Stimulated activated CD4-positive, alpha-beta T cell treated with anti-CD3 and anti-CD28 coated beads, Interleukin-15, amount 100 ng/mL, for 48 hours (primary cell): ENCODE measurements at places on chromosomes 13 and 19.

- DNase-seq = no peak
These were observed 363.1 kb downstream of the FGF14 start for GRCh38 chr13:102038787-102039186.

DNA sequence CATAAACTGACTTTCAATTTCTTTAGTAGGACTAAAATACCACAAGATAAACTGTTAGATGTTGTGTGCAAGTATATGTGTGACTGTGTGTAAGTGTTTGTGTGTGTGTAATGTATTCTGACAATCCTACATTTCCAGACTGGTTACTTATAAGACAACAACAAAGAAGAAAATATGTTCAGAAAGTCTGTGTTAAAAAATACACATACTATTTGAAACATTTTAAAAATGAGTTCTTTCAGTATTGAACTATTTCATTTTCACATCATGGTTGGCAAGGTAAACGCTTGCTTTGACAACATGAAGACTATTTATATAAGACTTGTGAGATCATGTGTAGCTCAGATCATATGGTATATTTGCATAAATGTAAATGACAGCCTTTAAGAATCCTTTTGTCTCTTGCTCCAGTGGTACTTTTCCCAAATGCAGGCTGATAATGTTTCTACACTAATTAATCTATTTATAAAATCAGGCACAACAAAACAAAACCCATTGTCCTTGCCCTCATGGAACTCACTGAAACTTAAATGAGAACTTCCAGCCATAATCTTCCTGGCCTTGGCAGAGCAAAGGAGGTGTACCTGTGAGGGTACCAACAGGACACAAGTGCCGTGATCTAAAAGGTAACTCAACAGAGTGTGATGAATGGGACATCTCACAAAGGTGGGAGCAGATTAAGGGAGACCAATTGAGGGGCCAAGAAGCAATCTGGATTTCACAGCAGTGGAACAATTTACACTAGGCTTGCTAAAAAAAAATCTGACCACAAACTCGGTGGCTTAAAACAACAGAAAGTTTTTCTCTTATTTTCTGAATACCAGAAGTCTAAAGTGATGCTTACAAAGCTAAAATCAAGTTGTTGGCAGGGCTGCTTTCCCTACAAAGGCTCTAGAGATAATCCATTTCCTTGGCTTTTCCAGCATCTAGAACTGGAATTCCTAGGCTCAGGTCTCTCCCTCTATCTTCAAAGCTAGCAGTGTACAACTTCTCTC, 349.0 kb downstream of the TBC1D4 start:
- no peak for DNase-seq

GRCh38 chr19:4807188-4807587, 15.7 kb downstream of the FEM1A start:
- no peak for DNase-seq

DNA sequence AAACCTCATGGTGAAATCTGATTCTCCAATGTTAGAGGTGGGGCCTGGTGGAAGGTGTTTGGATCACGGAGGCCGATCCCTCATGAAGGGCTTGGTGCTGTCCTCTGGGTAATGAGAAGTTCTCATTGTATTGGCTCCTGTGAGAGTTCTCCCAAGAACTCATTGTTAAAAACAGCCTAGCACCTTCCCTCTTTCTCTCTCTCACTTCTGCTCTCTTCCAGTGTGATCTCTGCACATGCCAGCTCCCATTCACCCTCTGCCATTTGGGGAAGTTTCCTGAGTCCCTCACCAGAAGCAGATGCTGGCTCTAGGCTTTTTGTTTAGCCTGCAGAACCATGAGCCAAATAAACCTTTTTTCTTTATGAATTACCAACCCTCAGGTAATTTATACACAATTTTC, 3.1 kb upstream of the SUCLA2 start:
- DNase-seq = no peak

DNA sequence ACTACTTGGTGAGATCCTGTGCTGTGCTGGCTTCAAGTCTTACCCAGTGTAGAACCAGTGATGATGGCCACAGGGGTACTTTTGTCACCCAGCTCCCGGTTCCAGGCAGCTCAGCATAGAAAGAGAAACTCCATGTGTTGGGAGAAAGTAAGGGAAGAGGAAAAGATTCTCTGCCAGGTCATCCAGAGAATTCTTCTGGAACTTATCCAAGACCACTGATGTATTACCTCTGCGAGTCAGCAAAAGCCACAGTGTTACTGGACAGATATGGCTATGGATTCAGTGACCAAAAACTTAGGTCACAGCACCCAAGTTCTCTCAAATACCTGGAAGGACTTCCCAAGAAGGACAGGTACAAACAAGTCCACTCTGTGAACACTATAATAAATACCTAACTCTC, 399.5 kb upstream of the MIR17HG start:
- DNase-seq = no peak

DNA sequence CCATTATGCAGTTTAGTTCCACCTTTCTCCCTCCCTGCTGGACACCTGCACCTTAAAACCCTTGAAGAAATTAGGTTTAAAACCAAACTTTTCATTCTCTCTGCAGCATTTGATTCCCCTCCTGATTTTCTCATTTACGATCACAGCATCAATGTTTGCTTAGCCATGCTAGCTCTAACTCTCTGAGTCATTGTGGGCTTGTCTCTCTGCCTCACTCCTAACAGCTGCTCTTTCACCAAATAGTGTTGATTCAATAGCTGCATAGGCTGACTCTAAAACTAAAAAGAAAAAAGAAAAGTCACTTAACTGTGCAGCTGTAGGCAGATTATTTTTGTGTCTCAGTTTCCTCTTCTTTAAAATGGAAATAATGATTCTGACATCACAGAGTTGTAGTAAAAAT, 1124.9 kb downstream of the DIAPH3 start:
- no peak for DNase-seq

- no peak for DNase-seq
These were observed 10.9 kb upstream of the VSIG10L start for GRCh38 chr19:51352783-51353360.

GRCh38 chr19:16442386-16443276, 29.1 kb downstream of the EPS15L1 start:
- DNase-seq = no peak

GRCh38 chr13:42524487-42525034, 49.4 kb upstream of the TNFSF11 start:
- DNase-seq = no peak

DNA sequence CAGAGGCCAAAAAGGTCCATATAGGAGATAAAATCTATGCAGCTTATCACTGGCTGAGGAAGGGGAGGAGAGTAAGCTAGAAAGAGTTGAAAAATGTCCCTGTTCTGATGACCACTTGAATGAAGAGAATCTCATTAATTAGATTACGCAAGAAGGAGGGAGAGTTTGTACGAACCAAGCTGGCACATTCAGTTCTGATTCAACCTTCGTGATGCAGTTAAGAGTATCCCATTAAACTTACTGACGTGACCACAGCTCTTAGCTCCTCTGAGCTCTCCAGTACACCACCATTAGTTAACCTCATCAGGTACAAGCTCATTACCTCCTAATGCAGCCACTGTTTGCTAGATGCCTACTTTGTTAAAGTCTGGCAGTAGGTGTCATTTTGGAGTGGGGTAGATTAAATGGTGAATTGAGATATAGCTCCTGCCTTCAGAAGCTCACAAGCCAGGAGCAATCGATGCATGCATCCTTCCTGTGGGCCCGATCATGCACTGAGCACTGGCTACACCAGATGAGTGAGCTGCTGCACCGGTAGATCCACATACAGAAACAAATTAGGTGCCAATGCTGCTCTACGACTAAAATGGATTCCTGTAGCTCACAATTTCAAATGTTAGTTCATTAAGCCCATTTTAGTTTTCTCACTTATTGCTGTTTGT, 458.3 kb downstream of the COG6 start:
- no peak for DNase-seq

GRCh38 chr13:71481501-71481900, 385.5 kb downstream of the DACH1 start:
- DNase-seq = no peak

GRCh38 chr13:90420683-90421082, 926.8 kb upstream of the MIR17HG start:
- DNase-seq = no peak

GRCh38 chr13:31000889-31001288, 68.4 kb downstream of the TEX26 start:
- no peak for DNase-seq

DNA sequence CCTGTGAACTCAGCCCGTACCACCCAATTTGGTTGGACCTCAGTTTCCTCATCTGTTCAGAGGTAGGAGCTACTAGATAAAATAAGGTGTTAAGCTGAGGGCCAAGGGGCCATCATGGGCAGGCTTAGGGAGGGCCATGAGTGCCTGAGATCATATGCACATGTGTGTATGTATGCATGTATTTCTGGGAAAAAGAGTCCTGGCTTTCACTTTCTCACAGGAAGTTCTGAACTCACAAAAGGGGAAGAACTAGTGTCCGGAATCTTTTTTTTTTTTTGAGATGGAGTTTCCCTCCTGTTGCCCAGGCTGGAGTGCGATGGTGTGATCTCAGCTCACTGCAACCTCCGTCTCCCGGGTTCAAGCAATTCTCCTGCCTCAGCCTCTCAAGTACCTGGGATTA, 18.9 kb downstream of the TGFB1 start:
- no peak for DNase-seq
